ENCODE measurements at places on chromosomes 11 and 22.

- no peak for DNase-seq
Measured at GRCh38 chr11:119056421-119056999, 495 bp downstream of the HYOU1 start.

DNA sequence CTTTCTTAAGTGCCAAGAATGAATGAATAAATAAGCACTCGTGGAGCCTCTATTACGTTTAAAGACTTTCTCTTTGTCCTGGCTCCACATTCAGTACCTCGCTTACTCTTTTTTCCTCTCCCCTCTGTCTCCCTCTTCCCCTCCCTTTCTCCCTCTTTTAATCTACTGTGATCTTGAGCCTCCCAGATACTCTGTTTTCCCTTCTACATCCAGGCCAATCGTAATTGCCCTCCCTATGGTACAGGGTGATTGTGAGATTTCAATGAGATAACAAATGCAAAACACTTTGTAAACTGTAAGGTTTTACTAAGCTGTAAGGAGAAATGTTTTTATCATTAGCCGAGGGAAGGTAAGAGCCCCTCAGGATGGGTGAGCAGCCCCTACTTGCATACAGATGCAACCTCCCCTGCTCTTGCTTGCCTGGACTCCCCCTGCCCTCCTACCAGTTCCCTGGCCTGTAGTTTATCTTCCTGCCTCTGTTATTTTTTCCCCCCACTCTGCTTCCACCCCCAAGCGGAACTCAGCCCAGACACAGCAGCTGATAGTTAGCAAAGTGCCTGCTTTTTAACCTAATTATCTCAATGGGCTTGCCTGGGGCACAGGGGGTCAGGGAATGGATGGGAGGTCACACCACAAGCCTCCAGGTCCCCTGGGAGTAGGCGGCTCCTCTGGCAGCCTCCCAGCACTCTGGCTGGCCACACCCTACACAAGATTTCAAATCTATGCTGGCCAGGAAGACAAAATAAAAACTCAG, 76.9 kb upstream of the CADM1 start:
- no peak for DNase-seq

DNA sequence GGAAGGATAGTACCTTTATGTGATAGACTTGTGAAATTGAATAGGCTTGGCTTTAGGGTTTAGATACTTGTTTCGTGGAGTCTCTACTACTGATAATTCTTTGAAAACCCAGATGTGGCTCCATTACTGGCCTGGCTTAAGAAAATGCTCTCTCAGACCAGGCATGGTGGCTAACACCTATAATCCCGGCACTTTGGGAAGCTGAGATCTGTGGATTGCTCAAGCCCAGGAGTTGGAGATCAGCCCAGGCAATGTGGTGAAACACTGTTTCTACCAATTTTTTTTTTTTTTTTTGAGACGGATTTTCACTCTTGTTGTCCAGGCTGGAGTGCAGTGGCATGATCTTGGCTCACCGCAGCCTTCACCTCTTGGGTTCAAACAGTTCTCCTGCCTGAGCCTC, 40.9 kb downstream of the ATG13 start:
- DNase-seq, result no peak

DNA sequence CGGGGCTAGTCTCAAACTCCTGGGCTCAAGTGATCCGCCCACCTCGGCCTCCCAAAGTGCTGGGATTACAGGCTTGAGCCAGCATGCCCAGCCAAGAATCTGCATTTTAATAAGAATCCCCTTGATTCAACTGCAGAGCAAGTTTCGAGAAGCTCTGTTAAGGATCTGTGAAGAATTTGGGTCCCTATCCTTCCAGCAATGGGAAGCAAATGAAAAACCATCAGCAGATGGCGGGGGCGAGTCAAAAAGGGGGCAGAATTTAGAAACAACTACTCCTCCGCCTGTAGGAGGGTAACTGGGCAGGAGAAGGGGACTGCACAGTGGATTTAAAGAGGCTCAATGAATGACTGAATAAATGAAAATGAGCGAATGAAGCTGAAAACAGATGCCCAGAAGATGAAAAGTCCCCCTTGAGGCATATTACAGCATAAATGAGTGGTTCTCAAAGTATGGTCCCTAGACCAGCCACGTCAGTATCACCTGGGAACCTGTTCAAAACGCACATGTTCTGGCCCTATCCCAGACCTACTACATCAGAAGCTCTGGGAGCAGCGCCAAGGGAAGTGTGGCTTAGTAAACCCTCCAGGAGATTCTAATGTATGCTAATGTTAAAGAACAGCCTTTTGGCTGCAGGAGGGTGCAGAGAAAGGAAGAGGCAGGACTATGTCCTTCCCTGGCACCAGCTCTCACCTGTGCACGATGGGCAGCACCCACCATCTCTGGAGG, 15.0 kb downstream of the VWCE start:
- no peak for DNase-seq

DNA sequence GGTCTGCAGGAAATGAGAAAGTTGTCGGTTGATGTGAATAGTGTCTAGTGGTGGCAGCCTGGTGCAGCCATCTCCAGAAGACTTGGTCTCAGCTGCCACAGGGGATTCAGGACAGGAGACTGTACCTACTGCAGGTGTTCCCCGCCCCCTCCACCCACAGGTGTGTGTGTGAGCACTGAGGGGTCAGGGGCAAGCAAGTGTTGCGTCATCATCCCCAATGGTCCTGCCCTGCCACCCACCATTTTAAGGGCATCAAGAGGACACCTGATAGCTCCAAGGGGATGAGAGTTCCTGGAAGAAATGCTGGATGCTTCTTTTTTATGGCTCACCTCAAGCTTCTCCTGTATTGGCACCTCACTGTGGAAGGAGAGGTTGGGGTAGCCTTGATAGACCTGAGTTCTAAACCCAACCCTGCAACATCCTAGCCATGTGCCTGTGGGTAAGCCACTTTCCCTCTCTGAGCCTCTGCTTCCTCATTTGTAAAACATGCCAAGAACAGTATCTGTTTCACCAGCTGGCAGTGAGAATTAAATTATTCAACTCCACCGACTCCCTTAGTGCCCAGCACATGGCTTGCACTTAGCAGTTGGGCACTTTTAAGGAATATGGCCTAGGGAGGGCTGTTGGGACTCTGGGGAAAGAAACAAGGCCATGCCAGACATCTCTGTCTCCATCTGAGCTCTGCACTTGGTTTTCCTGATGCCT, 6.1 kb downstream of the C11orf91 start:
- no peak for DNase-seq

GRCh38 chr11:2742611-2743426, 43.0 kb upstream of the KCNQ1OT1 start:
- no peak for DNase-seq

GRCh38 chr11:61254403-61255025, 13.5 kb downstream of the PGA5 start:
- peak; percentile 14 for DNase-seq

GRCh38 chr22:25759825-25760231, 17.8 kb downstream of the MYO18B start:
- peak; percentile 76 for DNase-seq

DNA sequence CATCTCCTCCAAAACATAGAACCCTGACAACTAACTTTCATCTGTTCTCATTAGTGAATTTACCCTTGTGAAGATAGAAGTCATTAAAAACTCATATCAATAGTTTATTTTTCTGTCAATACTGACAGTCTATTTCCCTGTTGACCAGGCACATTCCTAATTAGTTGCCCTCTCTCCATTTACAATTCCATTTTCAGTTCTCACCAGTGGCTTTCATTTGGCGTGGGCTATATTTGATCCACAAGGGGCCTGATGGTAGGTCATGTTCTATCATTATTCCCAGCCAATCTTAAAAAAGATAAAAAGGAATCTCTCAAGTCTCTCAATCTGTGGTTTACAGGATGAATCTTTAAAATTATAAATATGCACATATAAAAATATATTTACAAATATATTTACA, 3.9 kb upstream of the AKIP1 start:
- no peak for DNase-seq

GRCh38 chr11:126102436-126102981, 39.8 kb upstream of the CDON start:
- no peak for DNase-seq

GRCh38 chr11:120550007-120550406, 38.5 kb downstream of the GRIK4 start:
- DNase-seq, result no peak

DNA sequence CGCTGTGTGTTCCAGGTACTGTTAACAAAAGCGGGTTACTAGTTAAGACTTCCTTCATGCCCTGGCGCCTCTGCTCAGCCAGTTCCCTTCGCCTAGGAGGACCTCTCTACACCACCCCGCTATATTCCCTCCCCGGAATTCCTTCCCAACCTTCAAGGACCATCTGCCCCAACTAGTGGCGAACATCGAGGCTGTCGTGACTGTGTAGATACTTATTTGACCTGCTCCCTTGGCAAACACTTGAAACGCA, 450 bp upstream of the BCL2L13 start:
- DNase-seq, result no peak

- no peak for DNase-seq
Measured at GRCh38 chr22:40727070-40727963, 48.0 kb downstream of the MCHR1 start.

- DNase-seq, result no peak
Measured at GRCh38 chr22:47859881-47860525, 1097.6 kb downstream of the TBC1D22A start.

- no peak for DNase-seq
Measured at GRCh38 chr11:115352805-115353485, 151.3 kb downstream of the CADM1 start.

- no peak for DNase-seq
Measured at GRCh38 chr11:17721242-17721999, 2.0 kb downstream of the MYOD1 start.

- no peak for DNase-seq
Measured at GRCh38 chr11:34480314-34480713, 33.3 kb downstream of the ELF5 start.

- no peak for DNase-seq
Measured at GRCh38 chr11:113681282-113681681, 24.8 kb downstream of the TMPRSS5 start.

GRCh38 chr11:29173660-29174062, 843.2 kb downstream of the KCNA4 start:
- DNase-seq, result peak; percentile 57

DNA sequence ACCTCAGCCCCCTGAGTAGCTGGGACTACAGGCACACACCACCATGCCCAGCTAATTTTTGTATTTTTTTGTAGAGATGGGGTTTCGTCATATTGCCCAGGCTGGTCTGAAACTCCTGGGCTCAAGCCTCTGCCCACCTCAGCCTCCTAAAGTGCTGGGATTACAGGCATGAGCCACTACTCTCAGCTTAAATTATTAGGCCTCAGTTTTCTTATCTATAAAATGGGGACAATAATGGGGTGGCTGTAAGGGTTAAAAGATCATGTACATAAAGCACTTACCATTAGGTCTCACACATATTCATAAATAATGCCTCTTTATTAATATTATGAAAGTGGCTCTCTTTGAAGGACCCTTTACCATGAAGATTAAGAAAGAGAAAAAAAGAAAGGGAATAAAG, 31.5 kb upstream of the CKAP5 start:
- DNase-seq, result no peak

DNA sequence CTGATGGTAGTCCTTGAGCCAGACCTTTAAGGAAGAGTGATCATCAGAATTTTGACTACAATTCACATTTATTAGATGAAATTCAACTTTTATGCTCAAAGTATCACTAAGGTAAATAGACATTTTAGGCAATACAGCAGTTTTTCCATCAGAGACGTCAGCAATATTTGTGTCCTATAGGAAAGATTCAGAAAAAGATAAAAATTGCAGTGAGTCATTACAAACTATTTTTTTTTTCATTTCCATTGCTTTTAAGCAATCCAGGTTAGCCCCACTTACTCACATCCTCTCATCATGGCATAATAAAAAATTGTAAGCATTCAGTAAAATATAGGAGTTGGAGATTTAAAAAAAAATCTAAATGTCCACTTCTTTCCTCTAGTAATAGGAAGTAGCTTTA, 46.9 kb downstream of the MSANTD4 start:
- DNase-seq, result no peak

DNA sequence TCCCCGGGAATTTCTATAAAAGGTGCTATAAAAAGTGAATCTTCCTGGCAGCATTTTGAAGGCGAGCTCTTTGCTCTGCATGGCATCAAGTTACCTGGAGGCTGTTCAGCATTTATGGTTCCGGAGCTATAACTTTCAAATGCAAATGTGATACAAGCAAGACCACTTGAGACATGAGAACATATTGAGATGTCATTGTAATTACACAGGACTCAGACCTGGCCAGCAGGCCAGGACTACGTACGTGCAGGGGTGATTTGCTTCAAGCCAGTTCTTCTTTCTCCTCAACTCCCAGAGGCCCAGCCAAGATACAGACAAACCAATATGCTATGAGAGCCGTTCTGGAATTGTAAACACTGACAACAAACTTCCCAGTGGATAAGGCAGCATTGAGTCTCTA, 227.4 kb upstream of the FAT3 start:
- DNase-seq, result no peak

DNA sequence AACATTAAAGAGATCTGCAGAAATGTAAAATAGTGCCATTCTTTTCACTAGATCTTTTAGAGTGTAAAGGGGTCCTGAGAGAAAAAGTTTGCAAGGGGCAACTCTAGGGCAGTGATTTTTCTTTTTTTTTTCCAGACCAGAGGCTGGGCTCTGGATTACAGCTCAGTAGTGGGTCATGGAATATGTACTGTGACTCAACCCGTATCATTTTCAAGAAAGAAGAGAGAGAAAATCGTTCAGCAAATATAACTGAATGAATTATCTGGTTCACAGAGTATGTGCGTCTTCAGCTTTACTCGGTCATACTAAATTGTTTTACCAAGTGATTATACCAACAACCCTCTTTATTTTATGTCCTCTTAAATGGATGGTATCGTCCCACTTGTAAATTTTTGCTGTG, 3.8 kb downstream of the CEP57 start:
- DNase-seq, result no peak

- DNase-seq, result no peak
Measured at GRCh38 chr22:29109822-29110221, 37.0 kb downstream of the KREMEN1 start.

DNA sequence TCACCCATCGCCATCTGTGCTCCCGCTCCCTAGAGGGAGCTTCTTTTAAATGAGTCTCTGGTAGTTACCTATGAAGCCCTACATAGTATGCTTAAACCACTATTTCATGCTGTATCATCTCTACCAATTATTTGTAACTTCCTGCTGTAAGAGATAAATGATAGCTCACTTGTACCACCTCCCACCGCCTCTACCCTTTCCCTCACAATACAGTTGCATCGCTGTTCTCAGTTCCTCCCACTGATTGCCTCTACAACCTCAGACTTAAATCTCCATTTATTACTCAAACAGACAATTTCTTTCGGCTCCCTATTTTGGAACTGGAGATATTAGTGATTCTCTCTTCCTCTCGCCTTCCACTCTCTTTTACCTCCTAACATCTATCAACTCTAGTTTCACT, 222.9 kb upstream of the ZC3H12C start:
- DNase-seq, result no peak

Data from amniotic stem cell (primary cell).